ENCODE measurements at places on chromosomes 5 and 9.

DNA sequence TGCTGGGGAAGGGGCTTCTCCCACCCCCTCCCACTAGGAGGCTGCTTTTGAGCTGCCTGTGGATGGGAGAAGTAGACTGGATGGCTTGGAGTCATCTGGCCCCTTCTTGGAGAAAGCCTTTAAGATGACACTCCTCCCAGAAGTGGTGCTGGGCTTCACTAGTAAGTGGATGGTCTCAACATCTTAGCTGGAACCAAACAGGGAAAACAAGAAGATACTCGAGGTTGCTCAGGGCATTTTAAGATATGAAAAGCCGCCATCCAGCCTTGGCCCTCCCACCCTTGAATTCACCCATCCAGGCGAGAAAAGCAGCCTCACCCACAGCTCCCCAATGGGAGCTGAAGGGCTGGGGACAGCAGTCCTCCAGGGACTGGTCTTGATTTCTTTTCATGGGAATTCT lies 7.8 kb upstream of the SMIM32 start:
- DNase-seq, result no peak

DNA sequence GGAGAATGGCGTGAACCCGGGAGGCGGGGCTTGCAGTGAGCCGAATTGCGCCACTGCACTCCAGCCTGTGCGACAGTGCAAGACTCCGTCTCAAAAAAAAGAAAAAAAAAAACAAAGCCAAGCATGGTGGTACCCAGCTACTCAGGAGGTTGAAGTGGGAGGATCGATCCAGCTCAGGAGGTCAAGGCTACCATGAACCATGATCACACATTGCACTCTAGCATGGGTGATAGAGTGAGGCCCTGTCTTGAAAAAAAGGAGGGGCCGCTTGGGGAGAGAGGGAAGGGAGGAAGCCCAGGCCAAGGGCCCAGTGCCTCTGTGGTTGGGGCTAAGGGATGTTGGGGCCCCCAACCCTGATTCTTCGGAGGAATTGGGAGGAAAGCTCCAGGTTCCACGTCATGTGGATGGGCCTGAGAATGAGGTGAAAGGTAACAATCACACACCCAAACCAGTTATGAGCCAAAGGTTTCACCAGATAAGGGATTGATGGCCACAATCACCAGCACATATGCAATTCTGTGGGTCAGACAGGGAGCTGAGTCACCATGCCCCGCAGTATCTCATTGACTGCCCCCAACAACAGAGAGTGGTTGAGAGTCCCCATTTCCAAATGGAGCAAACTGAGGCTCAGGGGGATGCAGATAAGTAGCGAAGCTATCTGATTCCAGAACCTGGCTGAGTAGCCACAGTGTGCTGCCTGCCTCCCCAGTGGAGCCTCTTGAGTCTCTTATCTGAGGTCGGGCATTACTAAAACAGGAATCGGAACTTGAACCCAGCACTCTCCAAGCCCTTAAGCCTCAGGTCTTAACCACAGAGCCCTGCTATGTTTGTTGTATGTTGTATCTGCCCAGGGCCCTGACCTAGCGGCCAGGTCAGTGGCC lies 20.5 kb downstream of the SWI5 start:
- no peak for DNase-seq

- DNase-seq, result no peak
Measured at GRCh38 chr5:11037080-11037479, 276.0 kb upstream of the DAP start.

DNA sequence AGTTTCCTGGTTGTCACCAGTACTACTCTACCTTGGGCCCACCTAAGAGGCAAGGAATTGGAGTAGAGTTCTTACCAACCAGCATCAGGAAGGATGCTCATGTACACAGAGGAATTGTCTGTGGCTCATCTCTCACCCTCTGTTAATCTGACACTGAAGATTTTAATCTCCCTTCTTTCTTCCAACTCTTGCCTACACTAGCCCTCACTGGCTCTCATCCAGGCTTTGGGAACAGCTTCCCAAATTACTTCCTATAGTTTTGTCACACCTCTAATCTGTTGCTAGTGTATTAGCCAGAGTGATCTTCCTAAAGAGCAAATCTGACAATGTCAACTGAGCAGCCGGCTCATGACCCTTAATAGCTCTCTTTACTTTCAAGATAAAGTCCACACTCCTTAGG lies 218.7 kb upstream of the TRIM32 start:
- DNase-seq, result no peak

GRCh38 chr9:134695144-134695543 lies 53.5 kb downstream of the COL5A1 start:
- no peak for DNase-seq

- no peak for DNase-seq
Measured at GRCh38 chr5:32276173-32276853, 36.4 kb downstream of the MTMR12 start.

DNA sequence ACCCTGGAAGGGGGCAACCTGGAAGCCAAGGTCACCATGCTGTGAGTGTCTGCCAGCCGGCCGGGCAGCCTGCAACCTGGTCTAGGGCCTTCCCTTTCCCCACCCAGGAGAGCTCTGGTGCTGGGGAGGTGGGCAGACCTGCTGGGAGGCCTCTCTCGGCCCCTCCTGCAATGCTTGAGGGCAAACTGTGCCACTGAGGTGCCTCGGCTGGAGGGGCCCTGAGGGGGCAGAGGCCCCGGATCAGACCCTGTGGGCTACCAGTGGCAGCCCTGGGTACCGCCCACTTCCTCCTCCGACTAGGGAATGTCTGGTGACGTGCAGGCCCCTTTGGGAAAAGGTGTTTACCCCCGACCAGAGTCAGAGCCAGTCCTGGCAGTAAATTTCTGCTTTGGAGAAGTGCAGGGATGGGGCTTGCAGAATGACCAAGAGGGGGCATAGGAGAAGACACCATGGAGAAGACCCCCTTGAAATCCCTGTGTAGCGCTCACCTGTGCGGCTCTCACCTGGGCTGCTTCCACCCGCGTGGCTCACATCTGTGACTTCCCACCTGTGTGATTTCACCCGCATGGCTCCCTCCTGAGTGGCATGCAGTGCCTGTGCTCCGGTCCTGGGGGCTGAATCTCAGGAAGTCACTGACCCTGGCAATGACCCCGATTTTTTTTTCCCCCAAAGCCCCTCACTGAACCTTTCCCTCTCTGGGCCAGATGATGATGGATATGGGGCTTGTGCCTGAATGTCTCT lies 1.1 kb downstream of the LCN1 start:
- no peak for DNase-seq

GRCh38 chr5:1030801-1031271 lies 22.2 kb downstream of the NKD2 start:
- no peak for DNase-seq

DNA sequence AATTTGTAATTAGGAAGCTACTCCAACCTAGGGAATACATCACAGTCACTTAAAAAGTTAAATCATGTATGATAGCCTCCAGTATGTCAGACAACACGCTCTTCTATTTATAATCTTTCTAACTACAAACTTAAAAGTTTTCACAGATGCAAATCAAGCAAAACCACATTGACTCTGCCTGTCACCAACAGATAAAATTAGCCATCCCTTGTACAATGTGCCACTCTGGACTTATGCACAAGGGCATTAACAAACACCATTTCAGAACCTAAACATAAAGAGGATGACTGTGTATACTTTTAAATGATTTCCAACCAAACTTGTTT lies 14.7 kb downstream of the ERP44 start:
- no peak for DNase-seq

GRCh38 chr5:135604056-135604455 lies 25.3 kb upstream of the CXCL14 start:
- DNase-seq, result no peak

GRCh38 chr9:133732639-133733408 lies 5.3 kb downstream of the SARDH start:
- DNase-seq, result no peak

- no peak for DNase-seq
Measured at GRCh38 chr5:64883912-64884311, 115.2 kb downstream of the CWC27 start.

DNA sequence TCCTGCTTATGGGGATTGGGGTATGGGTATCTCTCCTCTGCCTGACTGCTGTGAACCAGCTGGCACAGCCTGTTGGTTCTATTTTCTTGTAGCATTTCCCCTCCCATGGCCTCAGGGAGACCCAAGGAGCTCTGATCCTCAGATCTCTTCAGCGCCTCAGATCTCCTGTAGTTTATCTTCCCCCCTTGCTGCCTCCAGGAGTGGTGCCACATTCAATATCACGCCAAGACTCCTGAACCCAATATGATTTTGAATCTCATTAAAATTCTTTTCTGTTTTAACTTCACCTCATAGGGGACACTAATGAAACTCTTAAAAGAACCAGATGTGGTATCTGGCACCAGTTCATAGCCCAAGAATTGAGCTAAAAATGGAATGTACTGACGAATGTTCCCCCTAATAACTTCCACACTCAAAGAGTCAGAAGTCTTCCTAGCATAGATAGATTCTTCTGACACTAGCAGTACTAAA lies 59.6 kb upstream of the LIFR start:
- no peak for DNase-seq

- DNase-seq, result no peak
Measured at GRCh38 chr5:169814522-169814921, 165.8 kb downstream of the INSYN2B start.

DNA sequence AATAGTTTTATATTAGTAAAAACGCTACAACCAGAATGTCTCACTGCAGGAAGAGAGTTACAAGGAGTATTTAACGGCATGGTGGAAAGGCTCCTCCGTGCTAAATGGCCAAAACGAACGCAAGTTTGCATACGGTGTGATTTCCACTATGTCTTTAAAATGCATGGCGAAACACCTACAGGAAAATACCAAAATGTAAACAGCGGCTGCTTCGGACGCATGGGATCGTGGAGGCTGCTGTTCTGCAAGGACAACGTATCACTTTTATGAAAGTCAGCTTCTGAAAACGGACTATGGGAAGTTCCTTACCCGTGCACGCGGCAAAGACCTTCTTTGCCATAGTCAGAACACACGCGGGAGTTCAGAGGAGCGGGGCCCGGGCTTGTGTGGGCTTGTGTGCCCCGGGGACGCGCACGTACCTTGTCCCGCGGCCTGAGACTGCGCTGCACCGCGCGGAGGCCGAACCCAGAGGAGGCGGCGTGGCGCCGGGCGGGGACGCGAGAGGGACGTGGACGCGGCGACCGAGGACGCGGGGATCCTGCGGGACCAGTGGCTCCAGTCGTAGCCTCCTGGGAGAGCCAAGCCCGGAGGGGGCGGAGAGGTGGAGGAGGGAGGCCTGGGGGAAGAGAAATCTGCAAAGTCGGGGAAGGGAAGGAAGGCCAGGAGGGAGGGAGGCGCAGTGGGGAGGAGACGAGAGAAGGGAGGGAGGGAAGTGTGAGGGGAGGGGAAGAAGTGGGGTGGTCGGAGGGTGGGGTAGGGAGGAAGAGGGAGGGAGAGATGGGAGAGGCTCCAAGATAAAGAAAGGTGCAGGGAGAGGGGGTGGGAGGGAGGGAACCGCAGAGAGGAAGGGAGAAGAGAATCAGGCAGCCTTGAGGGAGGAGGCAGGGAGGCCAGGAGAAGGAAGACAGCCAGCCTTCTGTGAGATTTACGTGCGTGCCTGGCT lies at the start of gene CMBL:
CMBL (minus strand) TSS at position 697 of the 943 bp plus-strand sequence. CDS start 17,140 bp downstream, outside the sequence.
- no peak for DNase-seq

GRCh38 chr5:138784590-138784989 lies 31.4 kb downstream of the CTNNA1 start:
- DNase-seq, result no peak

DNA sequence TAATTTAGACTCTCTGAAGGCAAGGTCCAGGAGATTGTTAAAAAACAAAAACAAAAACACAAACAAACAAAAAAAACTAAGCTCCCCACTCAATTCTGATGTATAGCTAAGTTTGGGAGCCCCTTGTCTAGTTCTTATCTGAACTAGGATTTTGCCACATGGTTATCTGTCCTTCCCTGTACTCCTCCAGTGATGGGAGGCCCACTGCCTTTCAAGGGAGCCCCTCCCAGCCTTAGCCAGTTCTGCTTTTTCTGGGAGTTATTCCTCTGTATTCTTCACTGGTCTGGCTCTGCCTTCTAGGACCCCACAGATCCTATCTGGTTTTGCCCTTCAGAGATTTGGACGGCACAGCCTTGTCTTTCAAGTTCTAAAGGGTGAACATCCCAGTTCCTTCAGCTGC lies 2.1 kb upstream of the ALDH1B1 start:
- no peak for DNase-seq

GRCh38 chr5:14436801-14437542 lies 144.6 kb upstream of the OTULINL start:
- DNase-seq, result no peak

DNA sequence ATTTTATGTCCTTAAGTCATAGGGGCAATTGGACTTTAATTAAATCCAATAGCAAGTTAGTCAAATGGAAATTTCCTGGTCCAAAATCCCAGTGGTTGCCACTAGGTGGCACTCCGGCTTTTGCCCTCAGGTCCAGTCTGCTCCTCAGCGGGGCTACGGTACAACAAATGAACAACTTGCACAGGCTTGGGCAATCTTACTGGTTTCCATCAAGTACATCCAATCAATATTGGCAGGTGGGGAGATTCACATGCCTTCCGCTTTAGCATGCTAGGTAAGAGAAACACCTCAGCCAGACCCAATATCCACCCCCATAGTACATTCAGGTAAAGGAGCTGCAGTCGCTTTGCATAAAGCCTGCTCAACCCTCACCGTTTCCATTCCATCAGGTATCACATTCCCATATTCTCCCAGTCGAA lies 6.3 kb upstream of the MXD3 start:
- peak; percentile 60 for DNase-seq

DNA sequence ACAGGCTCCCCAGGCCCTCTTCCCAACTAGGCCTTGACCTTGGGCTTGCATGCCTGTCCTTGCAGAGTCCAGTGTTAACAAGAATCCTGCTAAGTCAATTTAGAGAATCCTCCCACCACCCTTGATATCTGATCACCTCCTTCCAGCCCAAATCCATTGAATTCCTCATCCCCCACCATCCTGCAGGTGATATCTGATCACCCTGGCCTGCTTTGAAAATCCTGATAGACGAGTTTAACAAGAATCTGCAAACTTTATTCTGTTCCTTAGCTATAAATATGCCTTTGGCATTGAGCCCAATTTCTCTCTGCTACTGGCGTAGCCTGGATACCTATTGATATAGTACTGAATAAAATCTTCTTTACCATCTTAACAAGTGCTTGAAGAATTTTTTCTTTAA lies 125.5 kb downstream of the DIRAS2 start:
- DNase-seq, result no peak

GRCh38 chr5:17169507-17169906 lies 47.9 kb upstream of the BASP1 start:
- DNase-seq, result no peak

- no peak for DNase-seq
Measured at GRCh38 chr5:72991394-72991793, 35.6 kb downstream of the FCHO2 start.

DNA sequence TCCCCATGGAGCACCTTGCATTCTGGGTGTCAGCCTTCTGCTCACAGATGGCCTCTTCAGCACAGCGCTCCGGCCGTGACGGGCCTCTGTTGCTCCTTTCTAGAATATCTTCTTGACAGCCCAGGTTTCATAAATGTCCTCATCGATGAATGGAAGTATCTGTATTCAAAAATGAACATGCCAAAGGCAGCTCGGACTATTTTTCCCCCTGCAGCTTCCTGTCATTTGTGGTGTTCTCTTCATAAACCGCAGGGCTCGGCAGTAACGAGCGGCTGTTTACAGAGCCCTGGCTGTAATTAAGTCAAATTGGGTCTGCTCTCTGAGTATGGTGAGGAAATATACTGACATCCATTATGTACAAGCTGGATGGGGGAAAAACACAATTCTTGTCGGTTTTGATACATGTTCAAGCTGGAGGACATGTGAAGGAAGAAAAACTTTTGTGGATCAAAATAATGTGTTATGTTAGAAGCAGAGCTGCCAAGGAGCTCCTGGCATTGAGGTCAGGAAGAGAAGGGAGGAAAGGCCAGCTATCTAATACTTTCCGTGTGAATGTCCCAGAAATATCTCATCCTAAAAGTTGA lies 154.1 kb upstream of the CD180 start:
- no peak for DNase-seq

GRCh38 chr5:36147681-36148080 lies 4.0 kb downstream of the LMBRD2 start:
- no peak for DNase-seq
